Thoracic aorta (tissue), 2 donors: ENCODE measurements at places on chromosomes 1 and 21.

DNA sequence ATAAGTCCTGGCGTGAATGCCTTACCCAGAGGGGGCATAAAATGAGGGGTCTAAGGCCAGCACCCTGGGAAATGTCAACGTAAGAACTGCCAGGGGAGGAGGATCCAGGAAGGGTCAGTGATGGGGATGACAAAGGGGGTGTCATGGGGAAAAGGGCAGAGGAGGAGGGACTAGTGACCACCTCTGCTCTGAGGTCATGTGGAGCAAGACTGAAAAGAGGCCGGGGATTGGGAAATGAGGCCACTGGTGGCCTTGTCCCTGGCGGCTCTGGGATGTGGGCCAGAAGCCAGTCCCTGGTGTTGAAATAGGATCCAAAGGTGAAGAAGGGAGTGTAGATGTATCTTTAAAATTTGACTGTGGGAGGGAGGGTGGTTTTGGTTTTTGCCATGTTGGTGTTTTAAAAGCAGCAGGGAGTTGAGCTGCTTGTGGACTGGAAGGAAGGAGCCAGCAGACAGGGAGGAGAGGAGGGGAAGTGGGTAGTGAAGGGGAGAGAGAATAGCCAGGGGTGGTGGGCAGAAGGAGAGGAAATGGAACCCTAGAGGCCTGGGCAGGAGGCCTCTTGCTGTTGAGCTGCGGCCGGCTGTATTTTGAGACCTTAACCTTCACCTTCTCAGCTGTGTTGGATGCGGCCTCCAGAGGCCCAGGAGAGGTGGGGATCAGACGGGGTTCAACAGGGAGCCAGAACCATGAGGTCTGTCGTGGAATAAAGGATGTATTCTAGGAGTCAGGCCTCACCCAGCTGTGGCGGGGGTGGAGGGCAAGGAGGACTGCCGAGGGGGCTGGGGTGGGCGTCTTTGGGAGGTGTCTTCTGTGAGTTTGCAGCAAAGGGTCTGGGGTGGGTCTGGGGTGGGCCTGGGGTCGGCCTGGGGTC lies 92.5 kb downstream of the DHRS3 start:
- no peak for DNase-seq

GRCh38 chr1:150144606-150145005 lies 5.1 kb upstream of the PLEKHO1 start:
- no peak for DNase-seq

DNA sequence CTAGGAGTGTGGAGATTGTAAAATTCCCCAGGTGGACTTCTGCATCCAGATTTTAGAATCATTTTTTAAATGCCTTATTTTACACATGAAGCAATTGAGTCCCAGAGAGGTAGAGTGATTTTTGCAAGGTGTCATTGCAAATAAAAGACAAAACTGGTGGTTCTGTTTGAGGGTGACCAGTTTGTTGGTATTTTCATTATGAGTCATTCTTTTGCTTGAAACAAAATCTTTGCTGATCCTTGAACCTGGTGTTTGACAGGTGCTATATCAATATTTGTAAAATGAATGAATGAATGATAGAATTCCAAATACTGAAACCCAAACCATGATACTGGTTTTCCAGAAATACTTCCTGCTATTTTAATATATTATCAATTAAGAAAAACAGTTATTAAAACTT lies 44.1 kb downstream of the TTC3 start:
- no peak for DNase-seq

DNA sequence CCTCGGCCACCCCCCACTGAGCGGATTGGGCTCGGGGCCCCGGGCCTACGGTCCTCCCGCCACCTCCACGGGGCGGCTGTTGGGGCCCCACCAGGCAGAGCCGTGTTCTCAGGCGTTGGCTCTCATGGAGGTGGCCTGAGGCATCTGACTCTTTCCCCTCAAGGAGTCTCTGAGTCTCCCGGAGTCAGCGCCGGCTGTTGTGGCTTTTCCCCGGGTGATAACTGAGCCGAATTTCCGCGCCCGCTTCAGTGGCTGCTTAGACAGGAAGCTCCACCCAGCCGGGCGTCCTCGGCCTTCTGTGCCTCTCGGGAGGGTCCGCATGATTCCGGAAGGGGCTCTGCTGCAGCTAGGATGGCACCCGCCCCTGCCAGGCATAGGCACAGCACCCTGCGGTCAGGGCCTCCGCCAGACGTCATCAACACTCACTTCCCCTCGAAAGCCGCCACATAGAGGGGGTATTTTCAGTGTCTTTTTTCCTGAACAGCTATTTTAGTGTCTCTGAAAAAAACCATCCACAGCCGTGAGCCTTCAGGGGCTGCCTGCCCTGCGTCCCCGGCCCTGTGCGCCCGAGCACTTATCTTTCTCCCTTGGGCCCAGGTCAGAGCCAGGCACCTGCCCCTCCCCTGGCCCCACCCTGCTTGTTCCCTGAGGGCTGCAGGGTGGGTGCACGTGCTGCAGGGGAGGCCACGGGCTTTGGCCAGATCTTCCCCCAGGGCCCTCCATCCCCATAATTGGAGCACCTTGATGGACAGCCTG lies 72.9 kb downstream of the SKI start:
- DNase-seq: peak; percentile 54

GRCh38 chr1:169594391-169594790 lies 8.1 kb upstream of the F5 start:
- DNase-seq: no peak

DNA sequence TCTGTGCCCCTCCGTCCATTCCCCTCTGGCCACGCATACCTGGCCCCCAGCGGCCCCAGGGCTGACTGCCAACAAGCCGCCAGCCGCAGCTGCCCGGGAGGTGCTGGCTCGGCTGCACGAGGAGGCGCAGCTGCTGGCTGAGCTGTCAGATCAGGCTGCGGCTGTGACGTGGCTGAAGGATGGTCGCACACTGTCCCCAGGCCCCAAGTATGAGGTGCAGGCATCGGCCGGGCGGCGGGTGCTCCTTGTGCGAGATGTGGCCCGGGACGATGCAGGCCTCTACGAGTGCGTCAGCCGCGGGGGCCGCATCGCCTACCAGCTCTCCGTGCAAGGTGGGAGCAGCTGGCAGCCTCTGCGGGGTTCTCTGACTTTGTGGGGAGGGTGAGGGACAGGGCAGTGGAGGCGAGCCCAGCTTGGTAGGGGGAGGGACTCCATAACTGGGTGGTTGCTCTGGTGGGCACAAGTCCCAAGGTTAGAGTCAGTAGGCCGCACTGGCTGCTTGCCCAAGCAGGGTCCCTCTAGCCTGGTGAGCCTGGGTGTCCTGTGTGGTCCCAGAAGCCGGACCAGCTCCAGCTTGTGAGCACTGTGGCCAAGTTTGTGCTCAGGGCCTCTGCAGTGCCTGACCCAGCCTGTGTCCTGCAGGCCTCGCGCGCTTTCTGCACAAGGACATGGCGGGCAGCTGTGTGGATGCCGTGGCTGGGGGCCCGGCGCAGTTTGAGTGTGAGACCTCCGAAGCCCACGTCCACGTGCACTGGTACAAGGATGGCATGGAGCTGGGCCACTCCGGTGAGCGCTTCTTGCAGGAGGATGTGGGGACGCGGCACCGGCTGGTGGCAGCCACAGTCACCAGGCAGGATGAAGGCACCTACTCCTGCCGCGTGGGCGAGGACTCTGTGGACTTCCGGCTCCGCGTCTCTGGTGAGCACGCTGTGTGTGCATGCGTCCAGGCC lies 8.8 kb downstream of the OBSCN start:
- no peak for DNase-seq

DNA sequence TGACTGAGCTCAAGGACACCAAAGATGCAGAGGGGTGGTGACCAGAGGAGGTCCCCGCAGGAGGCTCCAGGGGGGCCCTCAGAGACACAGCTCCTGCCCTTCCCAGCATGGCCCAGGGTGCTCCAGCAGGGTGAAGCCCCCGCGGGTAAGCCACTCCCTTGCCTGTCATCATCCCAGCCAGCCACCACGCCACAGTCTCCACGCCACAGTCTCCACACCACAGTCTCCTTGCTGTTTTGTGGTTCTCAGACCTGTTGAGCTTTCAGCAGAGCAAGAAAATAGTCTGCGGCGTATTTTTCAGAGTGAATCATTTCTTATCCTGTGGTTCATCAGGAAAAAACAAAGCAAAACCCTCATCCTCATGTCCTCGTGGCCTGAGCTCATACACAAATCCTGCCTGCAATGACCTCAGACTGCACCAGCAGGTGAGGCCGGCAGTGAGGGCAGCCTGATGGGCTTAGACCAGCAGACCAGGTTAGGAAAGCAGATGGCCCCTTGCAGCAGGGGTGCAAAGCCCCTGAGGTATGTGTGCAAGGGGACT lies 25.7 kb upstream of the ABCG1 start:
- DNase-seq: no peak

DNA sequence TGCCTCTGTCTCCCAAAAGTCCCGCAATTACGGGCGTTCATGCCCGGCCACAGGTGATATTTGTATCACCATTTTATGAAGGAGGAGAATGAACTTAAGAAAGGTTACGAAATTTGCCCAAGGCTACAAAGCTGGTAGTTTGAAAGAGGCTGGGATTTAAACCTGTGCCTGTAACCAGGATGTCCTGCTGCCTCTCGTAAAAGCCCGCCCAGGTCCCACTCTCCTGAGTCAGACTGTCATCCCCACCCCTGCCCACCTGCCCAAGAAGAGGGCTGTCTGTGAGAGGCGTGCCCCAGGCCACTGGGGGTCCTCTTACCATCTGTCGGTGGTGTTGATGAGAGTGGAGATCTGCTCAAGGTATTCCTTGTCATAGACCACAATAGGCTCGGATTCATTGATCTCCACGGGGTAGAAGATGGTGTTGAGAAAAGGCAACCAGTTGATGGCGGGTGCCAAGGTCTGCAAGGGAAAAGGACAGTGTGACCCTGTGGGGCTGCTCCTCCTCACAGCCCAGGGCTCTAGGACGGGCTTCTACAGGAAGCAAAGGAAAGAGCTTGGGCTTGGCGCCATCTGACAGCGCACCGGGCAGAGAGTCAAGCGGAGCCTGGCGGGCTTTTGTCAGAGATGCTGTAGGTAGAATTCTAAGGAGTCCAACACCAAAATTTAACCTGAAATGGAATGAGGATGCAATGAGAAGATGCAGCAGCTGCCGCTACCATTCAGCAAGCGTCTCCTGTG lies 43.2 kb downstream of the ECE1 start:
- DNase-seq: no peak

DNA sequence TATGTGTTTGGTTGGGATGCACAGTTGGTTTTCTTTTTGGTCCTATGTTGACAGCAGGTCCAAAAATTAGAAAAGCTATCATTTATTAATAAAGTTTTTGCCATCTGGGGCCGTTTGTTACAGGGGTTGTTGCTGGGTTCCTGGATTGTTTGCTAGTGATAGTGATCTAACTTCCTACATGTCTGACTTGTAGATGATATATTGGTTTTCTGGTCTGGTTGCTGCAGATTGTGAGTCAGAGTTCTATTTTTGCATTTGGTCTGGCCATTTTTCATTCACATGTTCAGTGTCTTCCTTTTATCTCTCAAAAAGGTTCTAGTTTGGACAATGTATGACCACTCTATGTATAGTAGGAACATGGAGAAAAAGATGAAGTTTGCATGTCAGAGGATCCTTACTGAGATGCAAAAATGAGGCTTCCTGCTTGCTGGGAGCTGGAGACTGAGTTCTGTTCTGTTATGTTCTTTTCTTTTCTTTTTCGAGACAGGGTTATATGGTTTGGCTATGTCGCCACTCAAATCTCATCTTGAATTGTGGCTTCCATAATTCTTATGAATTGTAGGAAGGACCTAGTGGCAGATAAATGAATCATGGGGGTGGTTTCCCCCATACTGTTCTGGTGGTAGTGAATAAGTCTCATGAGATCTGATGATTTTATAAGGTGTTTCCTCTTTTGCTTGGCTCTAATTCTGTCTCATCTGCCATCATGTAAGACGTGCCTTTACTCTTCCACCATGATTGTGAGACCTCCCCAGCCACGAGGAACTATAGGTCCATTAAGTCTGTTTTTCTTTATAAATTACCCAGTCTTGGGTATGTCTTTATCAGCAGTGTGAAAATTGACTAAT lies 4.2 kb upstream of the NVL start:
- DNase-seq: no peak

GRCh38 chr21:31416465-31416864 lies 72.4 kb upstream of the TIAM1 start:
- DNase-seq: no peak

DNA sequence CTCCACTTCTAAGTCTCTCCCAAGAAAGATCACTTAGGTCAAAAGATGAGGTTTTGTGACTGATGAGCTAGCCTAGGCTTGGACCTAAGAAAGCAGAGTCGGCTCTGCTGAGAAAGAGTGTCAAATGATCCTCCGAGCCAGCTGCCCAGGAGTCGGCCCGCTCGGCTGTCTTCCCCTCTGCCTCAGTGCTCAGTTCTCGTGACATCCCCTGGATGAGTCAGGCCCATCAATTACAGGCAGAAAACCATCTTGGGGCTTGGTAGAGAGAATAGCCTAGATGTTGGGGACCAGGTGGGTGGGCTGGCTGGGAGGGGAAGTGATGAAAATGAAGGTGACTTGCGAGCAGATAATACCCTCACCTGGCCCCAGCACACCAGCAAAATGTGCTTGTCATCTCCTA lies 60.5 kb downstream of the SLC66A1 start:
- no peak for DNase-seq

DNA sequence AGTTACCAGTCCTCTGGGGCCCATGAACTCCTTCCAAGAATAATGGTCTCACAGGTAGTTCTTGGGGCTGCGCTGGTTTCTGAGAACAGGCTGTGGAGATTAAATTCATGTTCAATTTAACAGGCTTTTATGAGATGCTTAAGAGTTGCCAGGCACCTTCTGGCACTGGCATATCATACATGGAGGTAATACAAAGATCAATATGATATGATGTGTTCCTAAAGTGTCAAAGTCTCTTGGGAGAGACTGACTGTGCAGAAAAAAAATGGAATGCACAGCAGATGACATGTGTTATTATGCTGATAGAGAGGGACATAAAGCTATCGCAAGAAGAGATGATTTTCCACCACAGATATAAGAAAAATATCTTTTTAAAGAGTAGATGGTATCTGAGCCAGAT lies 6.8 kb downstream of the CYP2J2 start:
- no peak for DNase-seq

GRCh38 chr21:42567861-42568260 lies 54.2 kb downstream of the SLC37A1 start:
- no peak for DNase-seq

DNA sequence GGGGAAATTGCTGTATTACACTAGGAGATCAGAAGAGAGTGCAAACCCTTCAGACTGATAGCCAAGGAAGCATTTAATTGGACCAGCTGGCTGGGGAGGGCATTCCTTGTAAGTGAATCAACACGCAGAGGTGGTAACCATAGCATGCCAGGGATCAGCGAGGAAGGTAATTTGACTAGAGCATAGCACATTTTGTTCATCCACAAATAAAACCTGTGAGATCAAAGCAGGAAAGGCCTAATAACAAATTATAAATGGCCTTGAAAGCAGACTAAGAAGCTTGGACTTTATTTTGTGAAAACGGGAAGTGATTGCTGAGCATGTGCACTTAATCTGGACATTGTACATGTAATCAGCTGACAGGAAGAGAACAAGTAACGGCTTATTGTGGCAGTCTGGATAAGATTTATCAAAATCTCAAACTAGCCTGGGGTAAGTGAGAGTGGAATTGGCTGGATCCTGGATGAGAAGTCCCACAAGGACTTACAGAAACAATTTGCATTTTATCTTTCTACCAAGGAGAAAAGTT lies 11.7 kb upstream of the CD55 start:
- no peak for DNase-seq

- no peak for DNase-seq
These were observed 85.3 kb downstream of the PLXNA2 start for GRCh38 chr1:208158640-208159554.
